ENCODE measurements at places on chromosomes 12 and 14.

DNA sequence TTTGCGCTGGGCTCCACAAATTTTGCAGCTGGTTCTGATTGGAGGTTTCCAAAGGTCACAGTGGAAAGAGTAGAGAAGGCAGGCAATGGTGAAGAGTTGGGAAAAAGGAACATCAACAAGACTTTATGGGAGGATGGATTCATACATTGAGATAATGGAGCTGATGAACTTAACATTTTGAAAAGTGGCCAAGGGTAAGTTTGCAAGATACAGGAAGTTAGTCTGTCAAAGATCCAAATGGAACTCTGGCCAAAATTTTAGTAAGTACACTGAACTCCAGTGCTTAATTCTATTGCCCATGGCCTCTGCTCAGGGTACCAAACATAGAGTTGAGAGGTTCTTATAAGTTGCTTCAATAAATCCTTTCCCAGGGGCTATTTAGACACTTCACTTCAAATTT is 15.6 kb downstream of the CCER1 start:
- DNase-seq = no peak

DNA sequence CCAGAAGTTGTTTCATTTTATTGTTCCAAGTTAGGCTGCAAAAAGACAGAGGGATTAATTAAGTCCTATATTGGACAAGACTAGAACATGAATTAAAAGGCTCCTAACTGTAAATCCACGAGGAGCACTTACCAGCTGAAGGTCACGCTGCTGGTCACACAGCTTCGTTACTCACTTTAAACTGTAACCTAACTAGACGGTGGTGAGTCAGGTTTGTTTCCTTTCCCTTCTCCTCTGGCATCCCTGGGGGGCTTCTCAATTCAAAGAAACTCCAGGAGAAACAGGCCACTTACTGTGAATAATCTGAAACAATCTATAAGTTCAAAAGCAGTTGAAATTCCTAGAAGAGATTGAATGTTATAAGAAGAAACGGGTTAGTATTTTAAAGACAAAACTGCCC is 331.4 kb downstream of the BCAT1 start:
- DNase-seq = no peak

DNA sequence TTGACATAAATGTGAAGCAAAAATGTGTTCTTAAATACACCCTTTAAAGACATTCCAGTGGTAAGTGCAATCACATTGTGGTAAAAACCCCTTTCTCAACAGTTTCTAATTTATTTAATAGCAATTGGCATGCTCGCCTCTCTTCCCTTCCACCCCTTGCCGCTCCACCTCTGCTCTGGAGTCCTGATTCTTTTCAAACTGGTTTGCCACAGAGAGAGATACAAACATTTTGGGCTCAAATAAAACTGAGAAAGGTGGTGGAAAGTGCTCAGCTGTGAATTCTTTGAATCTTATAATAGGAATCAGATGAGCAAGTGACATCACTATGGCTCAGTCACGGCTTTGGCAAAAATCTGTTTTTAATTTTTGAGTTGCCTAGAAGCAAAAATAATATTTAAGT is 993.9 kb downstream of the GALC start:
- no peak for DNase-seq

DNA sequence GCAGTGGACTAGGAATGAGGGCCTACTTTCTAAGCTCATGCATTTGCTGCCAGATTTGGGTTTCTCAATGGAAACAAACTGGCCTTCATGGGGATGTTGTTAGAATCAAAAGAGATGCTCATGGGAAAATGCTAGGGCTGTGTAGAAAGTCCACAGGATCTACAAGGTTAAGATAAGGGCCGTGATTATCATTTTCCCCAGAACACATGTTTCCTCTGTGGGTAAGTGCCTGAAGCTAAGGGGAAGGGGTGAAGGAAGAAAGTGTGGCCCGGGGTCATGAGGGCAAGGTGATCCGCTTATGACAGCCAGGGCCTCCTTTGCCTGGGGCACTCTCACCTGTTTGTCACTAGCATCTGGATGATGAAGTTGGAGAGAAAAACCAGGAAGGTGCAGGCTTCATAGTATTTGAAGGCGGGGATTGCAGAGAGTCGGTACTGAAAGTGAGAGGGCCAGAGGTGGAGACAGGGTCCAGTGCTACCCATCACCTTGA is 9.8 kb downstream of the ADCY4 start:
- DNase-seq = no peak

- DNase-seq = no peak
Measured at GRCh38 chr14:96805956-96806355, 8.8 kb downstream of the VRK1 start.

- DNase-seq = no peak
Measured at GRCh38 chr14:63299351-63300110, 19.2 kb downstream of the GPHB5 start.

DNA sequence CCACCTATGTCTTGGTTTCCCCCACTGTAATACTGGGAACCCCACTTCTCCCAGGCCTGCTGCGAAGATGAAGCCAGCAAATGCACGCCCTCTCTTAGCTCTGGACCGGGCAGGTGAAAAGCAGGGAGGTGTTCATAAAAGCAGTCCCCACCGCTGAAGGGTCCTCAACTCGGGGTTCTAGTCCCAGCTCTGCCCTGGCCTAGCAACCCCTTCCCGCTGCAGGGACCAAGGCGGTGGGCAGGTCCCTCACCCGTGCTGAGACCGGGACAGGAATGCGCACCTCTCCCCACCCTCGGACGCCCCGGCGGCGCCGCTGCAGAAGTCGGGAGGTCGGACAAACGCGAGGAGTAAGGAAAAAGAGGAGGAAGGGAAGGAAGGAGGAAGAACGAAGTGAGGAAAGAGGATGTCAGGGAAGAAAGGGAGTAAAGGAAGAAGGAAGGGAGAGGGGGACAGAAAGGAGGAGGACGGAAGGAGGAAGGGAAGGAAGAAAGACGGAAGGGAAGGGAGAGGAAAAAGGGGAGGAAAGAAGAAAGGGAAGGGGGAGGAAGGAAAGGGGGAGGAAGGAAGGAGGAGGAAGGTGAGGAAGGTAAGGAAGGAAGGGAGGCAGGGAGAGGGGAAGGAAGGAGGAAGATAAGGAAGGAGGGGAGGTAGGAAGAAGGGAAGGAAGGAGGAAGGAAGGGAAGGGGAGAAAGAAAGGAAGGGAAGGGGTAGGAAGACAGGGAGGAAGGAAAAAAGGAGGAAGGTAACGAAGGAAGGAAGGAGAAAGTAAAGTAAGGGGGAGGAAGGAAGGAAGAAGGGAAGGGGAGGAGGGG is 701 bp downstream of the SPRING1 start:
- no peak for DNase-seq

- DNase-seq = no peak
Measured at GRCh38 chr12:117038023-117038680, 61.1 kb downstream of the TESC start.

GRCh38 chr12:71591601-71592000 is 72.0 kb downstream of the ZFC3H1 start:
- DNase-seq = no peak

GRCh38 chr12:52085682-52086180 is 6.2 kb downstream of the SMIM41 start:
- no peak for DNase-seq

GRCh38 chr14:97948841-97949240 is 1151.7 kb downstream of the VRK1 start:
- no peak for DNase-seq

DNA sequence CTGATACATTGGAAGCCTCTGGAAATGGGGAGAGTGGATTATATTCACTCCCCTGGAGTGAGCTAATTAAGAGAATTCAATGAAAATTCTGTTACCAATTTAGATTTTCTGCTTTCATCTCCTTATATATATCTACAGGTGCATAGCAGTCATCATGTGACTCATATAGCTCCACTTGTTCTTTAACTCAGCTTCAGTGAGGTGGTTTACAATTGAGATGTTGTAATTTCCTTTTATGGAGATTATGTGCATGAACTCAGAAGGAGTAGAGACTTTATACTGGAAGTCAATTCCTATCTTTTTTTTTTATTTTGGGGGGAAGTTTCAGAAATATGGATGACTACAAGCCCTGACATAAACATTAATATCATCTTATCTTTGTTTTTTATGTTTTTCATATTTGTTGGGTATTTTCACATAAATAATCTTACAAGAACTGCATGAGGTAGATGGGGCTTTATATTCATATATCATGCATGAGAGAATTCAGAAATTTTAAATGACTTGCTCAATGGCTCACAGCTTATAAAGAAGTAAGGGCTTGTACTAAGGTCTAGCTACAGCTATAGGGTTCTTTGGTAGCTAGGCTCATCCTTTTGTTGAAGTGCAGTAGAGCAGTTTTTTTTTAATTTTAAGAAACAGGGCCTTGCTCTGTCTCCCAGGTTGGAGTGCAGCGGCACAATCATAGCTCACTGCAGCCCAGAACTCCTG is 92.3 kb upstream of the SCAF11 start:
- DNase-seq = no peak

DNA sequence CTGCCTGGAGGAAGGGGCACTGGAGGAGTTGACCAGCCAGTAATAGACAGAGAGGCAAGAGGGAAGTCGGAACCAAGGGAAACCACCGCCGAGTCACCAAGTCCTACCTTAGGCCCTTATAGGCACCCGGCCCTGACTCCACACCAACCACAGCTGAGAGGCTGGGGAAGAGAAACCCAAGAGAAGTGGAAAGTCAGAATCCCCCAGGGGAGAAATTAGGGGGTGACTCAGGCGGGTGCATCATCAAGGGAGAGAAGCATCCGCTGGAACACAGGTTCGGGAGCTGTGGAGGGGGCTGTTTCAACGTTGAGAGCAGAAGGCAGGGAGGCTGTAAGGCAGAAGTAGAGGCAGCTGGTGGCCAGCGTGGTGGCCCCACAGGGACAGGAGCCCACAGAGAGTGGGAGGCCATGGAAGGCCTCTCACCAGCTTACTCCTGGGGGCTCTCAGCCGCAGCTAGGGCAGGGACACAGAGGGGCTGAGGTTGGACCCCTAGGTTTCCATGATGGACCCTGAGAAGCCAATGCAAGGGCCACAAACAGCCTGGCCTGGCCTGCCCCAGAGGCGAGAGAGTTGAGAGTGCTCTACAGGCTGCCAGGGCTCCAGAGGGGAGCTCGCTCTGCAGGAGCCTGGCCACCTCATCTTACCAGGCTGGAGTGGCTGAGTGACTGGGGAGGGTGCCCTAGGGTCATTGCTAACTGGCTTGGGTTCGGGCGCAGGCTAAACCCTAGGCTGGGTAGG is 1.4 kb upstream of the TRMT61A start:
- DNase-seq = no peak

- no peak for DNase-seq
Measured at GRCh38 chr14:24941719-24942118, 108.2 kb downstream of the STXBP6 start.

GRCh38 chr14:71621980-71622605 is 310.1 kb upstream of the RGS6 start:
- no peak for DNase-seq

GRCh38 chr14:96987771-96988170 is 190.6 kb downstream of the VRK1 start:
- DNase-seq = no peak

DNA sequence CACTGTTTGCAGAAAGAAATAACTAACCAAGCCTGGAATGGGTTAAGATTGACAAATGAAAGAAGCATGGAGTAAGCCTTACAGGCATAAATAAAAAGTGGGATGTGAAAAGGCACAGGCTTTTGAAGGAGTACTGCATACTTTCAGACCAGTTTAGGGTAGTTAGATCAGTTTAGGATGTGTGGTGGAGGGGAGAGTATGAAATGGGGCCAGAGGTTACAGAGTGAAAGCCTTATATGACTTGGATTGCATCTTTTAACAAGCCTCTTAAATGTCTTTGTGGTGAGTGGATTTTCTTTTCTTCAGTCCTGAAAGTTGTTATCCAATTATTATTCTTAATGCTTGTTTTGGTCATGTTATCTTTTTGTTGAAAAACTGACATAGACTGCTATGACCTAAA is 52.2 kb upstream of the TRHDE start:
- no peak for DNase-seq

- no peak for DNase-seq
Measured at GRCh38 chr12:8987685-8988084, 1.7 kb upstream of the KLRG1 start.

DNA sequence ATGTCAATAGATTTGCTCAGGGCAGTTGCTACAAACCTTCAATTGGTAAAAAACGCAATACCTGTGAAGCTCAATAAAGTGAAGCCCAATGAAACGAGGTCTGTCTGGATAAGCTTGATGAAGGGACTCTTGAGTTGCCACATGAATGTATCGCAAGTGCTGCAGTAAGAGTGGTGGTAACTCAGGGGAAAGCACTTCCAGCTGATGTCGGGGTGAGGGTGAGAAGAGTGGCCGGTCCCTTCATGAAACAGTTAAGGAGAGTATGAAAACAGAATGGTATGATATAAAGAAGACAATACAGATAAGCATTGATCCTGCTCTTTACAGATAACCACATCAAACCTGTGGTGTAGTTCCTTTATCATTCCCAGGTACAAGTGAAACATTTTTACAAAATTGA is 83.4 kb upstream of the EVL start:
- DNase-seq = no peak

DNA sequence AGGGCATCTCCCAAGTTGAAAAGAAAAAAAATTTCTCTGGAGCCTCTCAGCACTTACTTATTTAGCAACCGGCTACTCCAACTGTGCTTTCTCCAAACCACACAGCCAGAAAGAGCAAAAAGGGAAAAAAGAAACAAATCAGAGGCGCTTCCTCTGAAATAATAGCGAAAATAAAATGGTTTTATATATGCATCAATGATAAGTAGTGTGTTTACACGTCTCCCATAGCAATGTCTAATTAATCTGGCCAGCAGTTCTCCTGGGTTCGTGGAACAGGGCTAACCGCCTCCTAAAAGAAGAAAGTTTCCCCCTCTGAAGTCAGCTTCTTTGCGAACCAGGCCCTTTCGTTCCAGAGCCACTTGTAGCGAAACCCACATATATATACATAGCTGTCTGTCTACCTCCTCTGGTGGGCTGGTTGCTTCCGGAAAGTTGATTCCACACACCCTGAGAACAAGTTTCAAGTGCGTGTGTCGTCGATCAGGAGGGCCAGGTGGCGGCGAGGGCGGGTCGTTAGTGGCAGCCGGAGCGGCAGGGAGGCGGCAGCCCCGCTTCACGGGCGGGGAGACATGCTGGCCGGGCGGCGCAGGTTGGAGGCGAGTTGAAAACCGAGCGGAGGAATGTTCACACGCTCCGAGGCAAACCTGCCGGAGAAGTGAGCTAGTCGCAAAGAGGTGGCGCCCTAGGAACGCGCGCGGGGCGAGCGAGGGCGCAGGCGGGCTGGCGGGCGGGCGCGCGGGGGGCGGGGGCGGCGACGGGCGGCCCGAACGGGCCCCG is 2.7 kb downstream of the PTHLH start:
- no peak for DNase-seq

- DNase-seq = no peak
Measured at GRCh38 chr14:61140872-61141271, 140.3 kb downstream of the TMEM30B start.

DNA sequence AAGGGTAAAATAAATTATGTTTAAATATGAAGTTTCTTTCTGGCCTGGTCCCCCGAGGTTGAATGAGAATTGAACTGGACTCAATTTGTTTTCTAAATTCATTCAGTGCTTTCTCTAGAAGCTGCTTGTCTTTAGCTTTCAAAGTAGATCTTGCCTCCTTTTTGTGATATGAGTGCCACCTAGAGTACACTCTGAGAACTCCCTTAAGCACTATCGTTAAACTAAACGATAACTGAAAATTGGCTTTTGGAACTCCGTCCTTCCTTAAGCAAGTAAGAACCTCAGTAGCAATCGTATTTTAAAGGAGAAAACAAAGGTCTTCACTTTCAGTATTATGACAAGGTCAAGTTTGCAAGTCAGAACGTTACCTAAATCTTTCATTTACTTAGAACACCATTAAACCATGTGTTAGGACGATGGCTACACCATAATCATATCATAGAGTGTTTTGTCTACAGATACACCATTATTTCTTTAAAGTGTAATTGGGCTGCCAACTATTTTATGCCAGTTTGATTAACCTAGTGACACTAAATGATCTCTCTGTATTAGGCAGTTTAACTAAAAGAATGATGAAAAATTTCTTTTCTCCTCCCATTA is 364.8 kb downstream of the SNAPC1 start:
- no peak for DNase-seq

Data from hippocampal formation (tissue), 2 donors.